ENCODE measurements at places on chromosomes 7 and 10.
A peak's percentile ranks its signal among the peaks of the same experiment; 100 is the strongest.

- no peak for DNase-seq
Observed at GRCh38 chr7:51551070-51551469, 234.5 kb upstream of the COBL start.

DNA sequence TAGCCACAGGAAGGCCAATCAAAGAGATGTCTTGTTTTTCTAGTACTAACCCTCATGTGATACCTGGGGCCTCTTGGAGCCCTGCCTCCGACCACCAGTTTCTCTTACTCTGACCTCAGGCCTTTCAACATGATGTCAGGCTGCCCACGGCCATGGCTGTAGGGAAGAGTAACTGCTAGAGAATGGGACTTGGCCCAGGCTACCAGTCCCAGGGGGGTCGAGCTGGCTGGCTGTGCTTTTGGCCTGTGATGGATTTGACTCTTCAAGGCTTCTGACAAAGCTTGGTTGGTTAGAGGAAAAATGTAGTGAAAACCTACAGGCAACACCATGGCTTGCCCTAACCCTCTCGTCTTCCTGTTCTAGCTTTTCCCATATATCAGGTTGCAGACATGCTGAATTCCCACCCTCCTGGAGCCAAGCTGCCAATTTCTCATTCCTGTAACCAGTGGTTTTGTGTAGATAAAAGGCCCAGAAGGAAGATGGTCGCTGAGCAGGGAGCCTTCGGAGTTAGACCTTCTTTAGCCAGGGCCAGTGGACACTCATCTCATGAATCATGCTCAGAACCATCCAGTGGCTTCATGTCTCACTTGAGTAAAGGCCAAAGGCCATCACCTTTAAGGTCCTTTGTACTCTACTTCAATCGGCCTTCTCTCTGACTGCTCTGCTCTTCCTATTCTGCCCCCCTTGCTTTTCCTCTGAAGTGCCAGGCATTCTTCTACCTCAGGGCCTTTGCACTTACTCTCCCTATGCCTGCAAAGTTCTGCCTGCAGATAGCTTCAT is 19.7 kb downstream of the SUFU start:
- peak; percentile 18 for DNase-seq

- DNase-seq, result no peak
Observed at GRCh38 chr7:143733876-143734275, 23.6 kb downstream of the CTAGE6 start.

DNA sequence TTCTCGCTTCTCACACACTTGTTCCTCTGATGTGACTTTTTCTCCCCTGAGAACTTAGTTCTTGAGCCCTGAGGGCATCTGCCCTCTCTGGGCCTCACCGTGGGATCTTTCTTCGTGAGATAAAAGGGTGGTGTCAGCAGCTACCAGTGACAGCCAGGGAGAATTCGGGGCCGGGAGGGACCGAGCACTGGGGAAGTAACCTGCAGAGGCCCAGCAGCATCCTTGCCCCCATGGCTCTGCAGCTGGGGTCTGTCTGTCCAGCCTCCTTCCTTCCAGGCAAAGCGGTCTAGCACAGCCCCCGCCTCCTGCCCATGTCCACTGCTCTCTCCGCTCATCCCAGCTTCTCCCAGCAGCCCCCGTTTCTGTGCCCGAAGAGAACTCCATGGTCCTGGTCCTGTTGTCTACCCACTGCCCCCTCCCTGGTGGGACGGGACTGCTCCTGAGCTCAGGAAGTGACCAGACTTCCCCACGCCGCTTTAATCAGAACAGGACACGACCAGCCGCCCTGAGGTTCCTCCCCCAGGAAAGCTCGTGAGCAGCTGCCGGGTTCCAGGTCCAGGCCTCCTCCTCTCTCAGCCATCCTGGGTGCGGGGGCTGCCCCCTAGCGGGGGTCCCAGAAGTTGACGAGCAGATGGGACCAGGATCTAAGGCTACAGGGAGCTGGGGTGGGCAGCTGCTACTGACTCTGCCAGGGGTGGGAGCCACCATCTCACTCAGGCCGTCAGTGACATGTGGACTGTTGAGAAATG is 187.5 kb downstream of the WDR37 start:
- DNase-seq, result no peak

GRCh38 chr10:4034907-4035598 is 250.0 kb upstream of the KLF6 start:
- peak; percentile 24 for DNase-seq

DNA sequence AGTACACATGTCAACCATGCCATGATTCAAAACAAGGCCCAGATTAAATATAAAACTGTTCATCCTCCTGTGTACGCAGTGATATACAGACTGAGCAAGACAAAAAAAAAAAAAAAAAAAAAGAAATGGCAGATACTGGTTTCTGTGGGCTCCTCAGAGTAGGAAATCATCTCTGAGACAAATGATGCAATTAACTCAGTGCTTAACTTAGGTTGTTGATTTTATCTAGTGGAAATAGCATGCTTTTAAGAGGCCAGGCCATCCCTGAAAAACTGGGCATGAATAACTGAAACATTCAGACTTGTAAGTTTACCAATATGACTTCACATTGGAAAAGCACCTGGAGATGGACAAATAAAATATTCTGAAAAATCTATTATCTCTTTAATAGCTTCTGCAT is 69.0 kb downstream of the DKK1 start:
- no peak for DNase-seq

DNA sequence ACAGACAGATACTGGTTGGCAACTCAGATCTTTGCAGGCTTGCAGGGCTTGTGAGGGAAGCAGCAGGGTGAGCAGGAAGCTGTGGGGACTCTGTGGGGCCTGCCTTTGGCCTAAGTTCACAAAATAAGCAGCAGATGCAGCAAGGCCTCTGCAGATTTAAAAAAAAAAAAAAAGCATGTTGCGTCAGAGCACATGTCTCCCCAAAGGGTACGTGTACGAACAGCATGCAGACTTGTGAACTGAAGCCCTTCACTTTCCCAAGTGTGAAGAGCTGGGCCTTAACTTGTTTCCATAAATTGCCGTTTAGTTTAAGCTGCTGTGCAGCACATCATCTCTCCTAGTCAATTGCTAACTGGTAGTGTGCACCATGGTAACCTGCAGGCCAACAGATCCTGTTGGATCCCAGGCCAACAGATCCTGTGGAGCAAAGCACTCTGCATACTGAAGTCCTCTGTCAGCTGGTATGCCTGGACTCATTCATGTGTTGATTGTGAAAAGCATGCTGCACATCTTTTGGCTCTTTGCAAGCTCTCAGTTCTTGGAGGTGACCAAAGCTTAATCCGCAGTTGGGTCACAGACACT is 10.8 kb upstream of the XPNPEP1 start:
- peak; percentile 26 for DNase-seq

- DNase-seq, result no peak
Observed at GRCh38 chr7:101218236-101219125, 516 bp downstream of the ZNHIT1 start.

DNA sequence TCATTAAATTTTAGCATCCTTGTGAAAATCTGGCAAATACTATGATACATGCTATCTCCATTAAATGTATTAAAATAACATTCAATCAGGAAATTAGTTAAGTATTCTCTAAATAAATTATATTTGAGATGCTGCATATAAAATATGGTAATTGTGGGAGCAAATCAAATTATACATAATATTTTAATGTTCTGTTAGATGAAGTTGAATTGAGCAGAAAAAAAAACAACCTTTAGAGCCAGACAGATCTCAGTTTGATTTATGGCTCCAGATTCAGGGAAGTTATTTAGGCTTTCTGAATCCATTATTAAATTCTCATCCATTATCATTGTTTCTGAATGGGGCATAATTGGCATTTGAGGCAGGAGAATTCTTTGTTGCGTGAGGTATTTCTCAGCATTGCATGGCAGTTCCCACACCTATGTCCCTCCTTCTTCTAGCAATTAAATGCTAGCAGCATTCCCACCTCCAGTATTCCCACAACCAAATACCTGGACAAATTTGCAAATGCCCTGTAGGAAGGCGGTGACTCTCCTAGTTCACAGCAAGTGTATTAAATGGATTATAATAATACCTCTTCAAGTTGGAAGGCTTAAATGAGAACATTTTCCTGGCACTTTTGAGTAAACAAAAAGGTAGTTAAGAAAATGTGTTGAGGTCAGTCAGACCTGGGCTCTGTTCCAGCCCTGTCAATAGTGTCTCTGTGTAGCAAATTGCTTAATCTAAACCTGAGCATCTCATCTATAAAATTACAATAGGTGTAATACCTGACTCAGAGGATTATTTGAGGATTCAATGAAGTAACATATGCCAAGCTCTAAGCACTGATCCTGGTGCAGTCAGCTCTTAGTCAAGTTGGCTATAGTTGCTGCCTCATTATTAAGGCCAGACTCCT is 108.9 kb downstream of the RNLS start:
- no peak for DNase-seq

DNA sequence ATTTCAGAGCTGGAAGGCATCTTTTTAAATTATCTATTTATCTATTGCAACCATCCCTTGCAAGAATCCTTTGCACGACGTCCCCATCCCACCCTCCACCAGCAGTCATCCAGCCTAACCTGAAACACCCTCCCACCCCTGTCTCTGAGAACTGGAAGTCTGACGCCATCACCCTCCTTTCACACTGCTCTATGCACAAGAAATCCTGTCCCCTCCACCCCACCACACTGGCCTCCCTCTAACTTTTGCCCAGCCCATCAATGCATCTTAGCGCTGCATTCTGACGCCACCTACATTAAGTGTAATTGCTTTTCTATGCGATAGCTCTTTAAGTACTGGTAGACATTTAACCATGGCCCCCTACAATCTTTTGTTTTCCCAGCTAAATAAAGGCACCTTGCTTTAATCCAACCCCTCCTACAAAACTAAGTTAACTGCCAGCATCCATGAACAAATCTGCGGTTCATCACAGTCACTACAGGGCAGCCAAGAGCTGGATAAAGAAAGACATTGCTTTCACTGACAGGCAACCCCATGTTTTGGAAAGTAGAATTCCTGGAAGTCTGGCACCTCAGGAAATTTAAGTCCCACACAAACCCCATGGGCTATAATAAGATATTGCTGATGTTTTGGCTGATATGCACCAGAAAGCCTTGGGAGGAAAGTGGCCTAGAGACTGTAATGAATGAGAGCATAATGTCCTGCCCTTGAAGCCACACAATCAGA is 128.0 kb downstream of the GLI3 start:
- DNase-seq, result no peak

- DNase-seq, result no peak
Observed at GRCh38 chr10:46306516-46307184, 19.9 kb downstream of the ANTXRL start.

DNA sequence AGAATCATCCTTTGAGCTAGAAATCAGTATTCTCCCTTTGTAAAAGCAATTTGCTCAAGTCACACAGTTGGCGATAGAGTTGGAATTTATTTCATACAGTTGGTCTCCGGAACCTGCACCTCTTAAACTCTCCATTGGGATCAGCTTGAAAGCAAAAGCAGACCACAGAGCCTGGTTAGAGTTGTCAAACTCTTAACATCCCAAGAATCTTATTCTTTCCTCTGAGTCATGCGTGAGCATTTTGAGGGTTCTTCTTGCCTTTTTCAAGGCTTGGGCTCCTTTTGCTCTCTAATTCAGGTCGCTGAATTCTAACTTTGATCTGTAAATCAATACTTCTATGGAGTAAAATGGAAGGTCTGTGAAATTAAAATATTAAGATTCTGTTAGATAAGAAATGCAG is 19.6 kb upstream of the SCIN start:
- DNase-seq, result no peak

- DNase-seq, result no peak
Observed at GRCh38 chr7:1695800-1696454, 25.9 kb downstream of the ELFN1 start.

GRCh38 chr7:33193308-33193864 is 64.0 kb downstream of the BBS9 start:
- DNase-seq, result no peak

DNA sequence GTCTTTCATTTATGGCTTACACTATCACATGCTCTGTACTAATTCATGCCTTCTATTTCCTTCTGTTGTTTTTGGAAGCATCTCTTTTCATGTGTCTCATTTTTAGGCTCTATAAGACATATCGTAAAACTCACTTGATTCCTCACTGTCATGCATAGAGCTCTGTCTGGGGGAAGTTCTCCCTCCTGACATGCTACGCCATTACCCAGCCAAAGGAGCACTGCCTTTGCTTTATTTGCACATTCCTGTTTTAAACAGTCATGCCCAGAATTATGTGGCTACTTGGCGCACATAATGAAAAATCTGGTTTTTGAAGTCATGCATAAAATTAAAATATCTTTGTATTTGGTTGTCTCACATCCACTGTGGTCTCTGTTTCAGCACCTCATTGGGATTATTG is 17.6 kb upstream of the AKR1C3 start:
- DNase-seq, result no peak

GRCh38 chr7:81150951-81151361 is 232.1 kb upstream of the SEMA3C start:
- DNase-seq, result no peak

DNA sequence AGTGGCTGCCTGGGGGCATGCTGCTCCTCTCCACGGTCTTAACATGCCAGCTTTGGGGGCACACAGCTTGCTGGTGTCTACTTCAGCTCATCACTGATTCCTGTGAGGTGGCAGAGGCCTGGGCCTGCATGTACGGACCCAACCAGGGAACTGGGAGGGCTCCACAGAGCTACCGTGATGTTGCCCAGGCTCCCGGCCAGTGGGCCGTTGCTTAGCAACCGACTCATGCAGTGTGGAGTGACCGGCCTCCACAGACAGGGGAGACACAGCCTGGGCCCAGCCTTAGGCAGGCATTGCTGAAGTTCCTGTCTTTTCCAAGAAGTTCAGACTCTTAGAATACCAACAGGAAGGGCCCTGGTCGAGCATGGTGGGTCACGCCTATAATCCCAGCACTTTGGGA is 25.8 kb upstream of the SH2B2 start:
- DNase-seq, result no peak

DNA sequence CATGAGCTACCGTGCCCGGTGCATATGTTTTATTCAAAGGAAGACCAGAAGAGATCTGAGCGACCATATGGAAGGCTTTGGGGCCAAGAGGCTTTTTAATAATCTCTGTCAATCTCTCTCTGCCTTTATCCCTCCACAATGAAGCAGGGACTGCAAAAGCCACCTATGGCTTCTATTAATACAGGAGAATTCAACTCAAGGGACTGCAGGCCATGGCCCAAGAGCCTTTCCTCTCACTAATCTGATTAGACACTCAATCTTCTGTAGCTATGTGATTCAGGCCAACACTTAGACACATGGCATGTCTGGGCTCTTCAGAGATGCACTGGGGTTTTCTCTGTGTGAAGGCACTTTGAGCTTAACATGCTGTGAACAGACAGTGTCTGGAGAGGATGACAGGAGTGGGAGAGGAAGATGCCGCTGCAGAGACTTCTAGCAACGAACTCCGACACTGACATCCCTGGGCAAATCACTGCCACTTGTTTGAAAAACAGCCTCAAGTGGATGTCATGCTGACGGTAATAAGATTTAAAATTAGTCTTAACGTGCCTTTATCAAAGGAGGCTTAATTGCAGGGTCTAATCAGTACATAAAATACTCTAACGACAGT is 114.4 kb upstream of the AOAH start:
- no peak for DNase-seq

- DNase-seq, result no peak
Observed at GRCh38 chr10:30000802-30001571, 58.4 kb downstream of the JCAD start.

DNA sequence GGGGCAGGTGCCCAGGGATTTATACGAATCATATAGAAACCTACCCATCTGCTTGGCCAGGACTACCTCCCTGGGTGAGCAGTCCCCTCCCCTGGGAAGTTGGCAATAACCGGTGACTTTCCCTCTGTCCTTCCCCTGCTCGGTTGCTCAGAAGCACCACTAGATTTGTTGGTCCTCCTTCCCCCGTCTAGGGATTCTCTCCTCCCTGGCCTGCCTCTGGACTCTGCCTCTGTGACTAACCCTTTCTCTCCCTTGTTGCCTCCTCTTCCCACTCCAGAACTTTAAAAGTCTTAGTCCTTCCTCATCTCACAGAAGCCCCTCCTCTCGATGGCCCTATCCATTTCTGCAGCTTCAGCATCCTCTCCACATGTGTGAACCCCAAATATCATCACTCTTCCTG is 9.8 kb downstream of the CALHM3 start:
- DNase-seq, result no peak
